Eye (tissue), 1 donor: ENCODE measurements at places on chromosomes 7 and 10.

DNA sequence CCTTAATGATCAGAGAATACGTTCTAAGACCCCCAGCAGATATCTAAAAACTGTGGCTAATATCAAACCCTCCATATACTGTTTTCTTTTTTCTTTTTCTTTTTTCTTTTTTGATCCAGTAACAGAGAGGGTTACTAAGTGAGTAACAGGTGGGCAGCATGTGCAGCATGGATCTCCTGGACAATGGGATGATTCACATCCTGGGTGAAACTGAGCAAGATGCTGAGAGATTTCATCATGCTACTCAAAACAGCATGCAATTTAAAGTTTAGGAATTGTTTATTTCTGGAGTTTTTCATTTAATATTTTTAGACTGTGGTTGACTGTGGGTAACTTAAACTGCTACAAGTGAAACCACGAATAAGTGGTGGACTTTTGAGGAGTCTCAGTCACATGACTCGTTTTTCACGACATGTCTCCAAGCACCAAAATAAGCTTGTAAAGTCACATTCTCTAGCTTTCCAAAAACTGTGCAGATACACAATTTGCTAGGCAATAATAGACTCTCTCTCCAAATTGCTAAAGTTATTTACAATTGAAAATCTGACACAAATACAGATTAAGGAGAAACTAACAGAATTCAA lies 716.2 kb downstream of the NXPH1 start:
- no peak for DNase-seq

DNA sequence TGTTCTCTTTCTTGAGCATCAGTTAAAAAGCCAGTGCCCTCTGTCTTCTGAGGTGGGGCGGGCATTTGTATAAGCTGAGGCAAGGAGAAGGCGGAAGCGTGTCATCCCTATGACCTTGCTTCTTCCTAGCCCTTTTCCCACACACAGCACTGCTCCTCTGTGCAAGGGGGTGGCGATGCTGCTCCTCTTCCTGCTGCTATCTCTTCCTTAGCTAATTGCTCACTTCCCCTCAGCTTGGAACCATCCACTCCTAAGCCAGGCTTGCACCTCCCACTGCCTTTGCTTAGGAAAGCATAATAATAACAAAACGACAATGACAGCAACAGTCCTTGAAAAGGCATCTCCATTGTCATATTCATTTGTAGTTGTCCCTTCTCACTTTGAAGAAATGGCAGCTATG lies 366.9 kb downstream of the PHTF2 start:
- no peak for DNase-seq

GRCh38 chr7:26397796-26398426 lies 106.2 kb downstream of the SNX10 start:
- no peak for DNase-seq

DNA sequence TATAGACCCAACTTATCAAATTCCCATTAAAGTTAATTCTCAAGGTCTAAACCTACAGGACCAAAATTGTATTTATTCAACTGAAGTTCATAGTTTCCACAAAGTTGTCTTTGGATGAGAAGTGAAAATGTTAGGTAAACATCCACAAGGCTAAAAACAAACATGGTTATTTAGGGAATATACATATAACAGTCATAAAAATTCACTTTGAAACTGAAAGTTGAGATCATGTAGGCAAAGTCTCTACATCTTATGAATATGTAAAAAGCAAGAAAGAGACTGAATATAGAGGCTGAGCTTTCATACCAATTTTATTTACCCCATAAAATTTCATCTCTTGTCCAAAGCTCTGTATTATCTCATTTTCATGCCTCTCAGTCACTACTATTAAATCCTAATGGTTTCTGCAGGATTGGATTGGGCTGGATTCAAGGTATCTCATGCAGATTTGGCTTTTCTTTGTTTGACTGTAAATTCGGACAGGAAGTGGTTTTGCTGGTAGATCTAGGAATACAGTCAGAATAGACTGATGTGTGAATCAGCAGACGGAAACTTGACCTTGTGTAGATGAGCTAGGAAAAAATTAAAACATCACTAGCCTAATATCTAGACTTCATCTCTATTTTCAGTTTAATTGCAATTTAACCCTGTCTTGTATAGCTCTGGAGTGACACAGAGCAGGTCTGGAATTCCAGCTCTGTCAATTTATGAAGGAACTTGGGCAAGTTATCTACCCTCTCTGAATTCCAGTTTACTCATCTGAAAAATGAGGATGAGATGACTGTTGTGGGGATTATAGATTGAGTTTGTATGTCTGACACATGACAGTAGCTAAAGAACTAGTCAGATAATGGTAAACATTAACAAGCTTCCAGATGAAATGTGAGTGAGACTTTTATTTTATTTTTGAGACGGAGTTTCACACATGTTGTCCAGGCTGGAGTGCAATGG lies 27.3 kb upstream of the SKAP2 start:
- no peak for DNase-seq

DNA sequence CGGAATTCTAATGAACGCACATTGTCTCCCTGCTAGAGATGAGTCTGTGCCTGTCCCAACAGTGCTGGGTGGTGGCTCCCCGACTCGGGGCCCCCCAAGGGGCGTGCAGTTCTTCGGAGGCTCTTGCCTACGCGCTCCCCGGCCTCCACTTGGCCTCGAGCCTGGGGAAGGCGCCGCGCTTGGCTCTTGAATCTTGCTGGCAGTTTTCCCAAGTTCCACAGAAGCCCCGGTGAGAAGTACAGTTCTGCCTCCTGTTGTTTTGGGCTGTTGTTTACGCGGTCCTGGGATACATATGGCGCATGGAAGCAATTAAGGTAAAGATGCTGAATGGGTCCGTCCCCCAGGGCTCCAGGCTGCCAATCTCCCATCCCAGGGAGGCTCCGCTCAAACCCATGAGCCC lies 32.6 kb upstream of the UNCX start:
- peak; percentile 51 for DNase-seq

DNA sequence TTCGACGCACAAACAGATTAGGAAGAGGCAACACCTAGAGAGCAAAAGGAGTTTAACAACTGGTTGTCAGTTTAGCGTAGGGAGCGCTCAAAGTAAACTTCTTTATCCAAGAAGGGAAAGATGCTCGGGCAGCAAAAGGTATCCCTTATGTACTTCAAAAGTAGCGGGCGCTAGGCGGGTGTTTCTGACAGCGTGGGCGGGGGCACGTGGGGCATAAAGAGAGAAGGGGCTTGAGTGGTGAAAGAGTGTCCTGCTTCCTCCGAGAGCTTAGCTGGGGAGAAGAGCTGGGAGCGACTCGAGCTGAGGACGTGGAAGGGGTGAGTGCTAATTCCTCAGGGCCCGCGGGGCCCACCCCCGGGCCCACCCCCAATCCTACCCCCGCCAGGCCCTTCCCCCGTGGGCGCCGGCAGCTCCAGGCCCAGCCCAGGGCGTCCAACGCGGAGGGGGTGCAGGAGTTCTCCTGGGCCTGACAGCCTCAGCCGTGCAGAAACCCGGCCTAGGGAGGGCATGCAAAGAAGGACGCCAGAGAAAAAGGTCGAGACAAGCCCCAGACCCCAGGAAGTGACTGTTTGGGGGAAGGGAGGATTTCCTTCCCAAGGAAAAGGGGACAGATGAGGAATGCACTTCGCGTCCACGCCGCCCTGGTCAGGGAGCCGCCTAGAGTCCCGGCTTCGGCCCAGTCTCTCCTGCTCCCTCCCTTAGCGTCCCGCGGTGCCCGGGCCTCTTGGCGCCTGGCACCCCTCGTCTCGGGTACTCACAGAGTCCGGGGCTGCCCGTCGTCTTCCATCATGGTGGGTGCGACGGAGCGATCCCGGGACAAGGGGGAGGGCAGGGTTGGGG lies 868 bp downstream of the TIAL1 start:
- peak; percentile 74 for DNase-seq

- DNase-seq: no peak
Measured at GRCh38 chr10:24804956-24805355, 81.3 kb upstream of the ARHGAP21 start.

GRCh38 chr10:35063837-35064454 lies 26.2 kb downstream of the CUL2 start:
- DNase-seq: no peak

- no peak for DNase-seq
Measured at GRCh38 chr7:90690159-90690858, 94.2 kb downstream of the CDK14 start.

- DNase-seq: no peak
Measured at GRCh38 chr10:60340973-60341372, 48.7 kb downstream of the ANK3 start.

DNA sequence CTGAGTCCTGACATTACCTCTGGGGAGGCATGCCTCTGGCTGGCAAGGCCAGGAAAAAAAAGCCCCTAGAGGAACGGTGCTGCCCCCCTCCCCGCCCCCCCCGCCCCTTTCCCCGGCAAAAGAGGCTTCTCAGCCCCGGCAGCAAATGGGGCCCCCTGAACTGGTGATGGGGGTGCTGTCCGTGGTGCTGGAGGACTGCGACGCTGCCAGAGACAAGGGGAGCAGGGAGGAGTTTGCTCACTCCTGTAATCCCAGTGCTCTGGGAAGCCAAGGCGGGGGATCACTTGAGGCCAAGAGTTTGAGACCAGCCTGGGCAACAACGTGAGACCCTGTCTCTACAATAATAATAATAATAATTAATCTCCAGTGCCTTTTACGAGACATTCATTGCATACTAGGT lies 23.7 kb downstream of the SRRM3 start:
- peak; percentile 73 for DNase-seq

DNA sequence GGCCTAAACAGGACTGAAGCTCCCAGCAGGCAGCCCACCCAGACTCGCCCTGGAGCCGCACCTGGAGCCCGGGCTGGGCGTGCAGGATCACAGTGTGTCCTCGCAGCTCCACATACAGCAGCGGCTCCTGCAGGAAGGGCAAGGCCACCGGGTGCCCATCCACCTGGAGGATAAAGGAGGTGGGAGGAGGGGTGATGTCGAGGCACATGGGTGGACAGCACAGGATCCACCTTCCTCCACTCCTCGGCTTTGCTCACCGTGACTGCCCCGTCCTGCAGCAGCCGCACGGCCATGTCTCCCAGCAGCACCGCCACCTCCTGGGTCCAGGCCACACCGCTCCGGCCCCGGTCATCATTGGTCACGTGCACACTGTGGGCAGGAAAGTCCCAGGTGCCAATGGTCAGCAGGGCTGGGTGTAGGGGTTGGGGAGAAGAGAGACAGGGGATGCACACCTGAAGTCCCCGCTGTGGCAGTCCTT lies 16.8 kb downstream of the ATP6V1F start:
- DNase-seq: no peak

DNA sequence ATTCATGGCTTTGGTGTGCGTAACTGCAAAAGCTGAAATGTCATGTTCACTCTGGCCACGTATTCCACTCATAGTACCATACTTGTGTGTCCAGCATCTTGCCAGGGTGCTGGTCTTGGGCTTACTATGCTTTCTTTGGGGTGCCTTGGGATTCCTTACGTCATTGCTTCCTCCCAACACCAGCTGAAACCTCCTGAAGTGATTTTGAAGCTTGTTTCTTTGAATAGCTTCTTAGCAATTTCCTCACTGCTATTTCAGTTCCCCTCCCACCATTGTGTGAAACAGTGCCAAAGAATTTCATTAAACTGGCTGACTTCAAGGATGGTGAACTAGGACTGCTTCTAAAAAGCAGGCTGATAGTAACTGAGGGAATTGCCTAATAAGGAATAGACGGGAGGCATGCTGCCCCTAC lies 36.9 kb downstream of the ENTPD1 start:
- no peak for DNase-seq

DNA sequence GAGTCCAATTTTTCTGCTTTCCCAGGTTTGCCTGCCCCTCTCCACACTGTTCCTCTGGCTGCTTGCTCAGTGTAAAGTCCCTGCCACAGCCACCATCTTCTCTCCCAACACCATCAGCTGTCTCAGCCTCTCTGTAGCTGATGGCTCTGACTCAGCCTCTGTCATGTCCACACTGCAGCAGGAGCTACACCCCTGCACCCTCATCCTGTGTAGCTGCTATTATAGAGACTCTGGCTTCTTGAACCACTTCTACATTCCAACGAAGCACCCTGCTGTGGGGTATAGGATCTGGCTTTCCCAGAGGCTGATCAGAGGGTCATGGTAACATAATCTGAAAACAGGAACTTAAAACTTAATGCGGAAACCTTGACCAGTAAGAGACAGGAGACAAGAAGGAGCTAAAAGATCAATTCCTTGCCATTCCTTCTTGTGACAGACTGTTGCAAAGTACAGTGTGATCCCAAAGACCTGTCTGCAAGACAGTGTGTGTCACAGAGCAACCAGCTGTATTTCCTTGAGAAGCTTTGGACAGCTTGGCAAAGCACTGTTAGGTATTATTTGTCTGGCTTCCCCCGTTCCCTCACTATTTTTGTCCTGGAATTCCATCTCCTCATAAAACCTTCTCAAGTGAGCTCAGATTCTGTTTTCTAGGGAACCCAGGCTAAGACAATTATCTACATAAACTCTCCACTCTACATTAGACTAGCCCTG lies 42.3 kb downstream of the NRCAM start:
- peak; percentile 37 for DNase-seq

GRCh38 chr7:25083201-25083600 lies 41.9 kb downstream of the CYCS start:
- DNase-seq: no peak

- no peak for DNase-seq
Measured at GRCh38 chr7:28546067-28546466, 133.7 kb downstream of the CREB5 start.

- DNase-seq: peak; percentile 53
Measured at GRCh38 chr7:80428161-80429054, 83.5 kb downstream of the GNAT3 start.

GRCh38 chr10:28177944-28178637 lies 124.8 kb downstream of the MPP7 start:
- no peak for DNase-seq

DNA sequence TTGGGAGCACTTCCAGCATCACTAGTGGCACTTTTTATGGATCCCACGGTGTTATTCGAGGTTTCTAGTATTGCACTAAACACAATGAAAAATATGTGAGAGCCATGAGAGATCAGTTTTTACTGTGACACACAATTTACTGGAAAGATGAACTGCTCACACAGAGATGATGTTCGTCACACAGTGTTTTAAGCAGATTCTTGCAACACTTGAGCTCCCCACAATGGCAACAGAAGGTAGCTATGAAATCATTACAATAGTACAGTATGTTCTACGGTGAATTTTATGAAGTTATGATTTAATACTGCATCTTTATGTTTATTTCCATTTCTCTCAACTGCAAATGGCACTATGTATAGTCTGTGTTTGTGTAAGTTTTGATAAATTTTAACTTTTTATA lies 27.4 kb upstream of the ENTPD1 start:
- no peak for DNase-seq

- DNase-seq: peak; percentile 45
Measured at GRCh38 chr7:45524445-45524844, 49.7 kb upstream of the ADCY1 start.

GRCh38 chr10:52313933-52314821 lies at the start of gene DKK1:
TSS of gene DKK1 (plus strand) at chr10:52314281. CDS start at chr10:52314435, 154 bp downstream.
- DNase-seq: peak; percentile 86
